RPMI7951 (cell line): ENCODE measurements at places on chromosomes 12 and 14. TPM values are rescaled to one million over a fixed set of nuclear protein-coding genes. Genes with fewer than 3 reads are reported as not detected.
A peak's percentile ranks its signal among the peaks of the same experiment; 100 is the strongest.

DNA sequence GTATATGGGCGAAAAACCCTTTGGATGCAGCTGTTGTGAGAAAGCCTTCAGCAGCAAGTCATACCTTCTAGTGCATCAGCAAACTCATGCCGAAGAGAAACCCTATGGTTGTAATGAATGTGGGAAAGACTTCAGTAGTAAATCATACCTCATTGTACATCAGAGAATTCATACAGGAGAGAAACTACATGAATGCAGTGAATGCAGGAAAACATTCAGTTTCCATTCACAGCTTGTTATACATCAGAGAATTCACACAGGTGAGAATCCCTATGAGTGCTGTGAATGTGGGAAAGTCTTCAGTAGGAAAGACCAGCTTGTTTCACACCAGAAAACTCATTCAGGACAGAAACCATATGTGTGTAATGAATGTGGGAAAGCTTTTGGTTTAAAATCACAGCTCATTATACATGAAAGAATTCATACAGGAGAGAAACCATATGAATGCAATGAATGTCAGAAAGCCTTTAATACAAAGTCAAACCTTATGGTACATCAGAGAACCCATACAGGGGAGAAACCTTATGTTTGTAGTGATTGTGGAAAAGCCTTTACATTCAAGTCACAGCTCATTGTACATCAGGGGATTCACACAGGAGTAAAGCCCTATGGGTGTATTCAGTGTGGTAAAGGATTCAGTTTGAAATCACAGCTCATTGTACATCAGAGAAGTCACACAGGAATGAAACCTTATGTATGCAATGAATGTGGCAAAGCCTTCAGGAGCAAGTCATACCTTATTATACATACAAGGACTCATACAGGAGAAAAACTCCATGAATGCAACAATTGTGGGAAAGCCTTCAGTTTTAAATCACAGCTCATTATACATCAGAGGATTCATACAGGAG, 21.4 kb downstream of the ZNF268 start:
- DNase-seq, result no peak

DNA sequence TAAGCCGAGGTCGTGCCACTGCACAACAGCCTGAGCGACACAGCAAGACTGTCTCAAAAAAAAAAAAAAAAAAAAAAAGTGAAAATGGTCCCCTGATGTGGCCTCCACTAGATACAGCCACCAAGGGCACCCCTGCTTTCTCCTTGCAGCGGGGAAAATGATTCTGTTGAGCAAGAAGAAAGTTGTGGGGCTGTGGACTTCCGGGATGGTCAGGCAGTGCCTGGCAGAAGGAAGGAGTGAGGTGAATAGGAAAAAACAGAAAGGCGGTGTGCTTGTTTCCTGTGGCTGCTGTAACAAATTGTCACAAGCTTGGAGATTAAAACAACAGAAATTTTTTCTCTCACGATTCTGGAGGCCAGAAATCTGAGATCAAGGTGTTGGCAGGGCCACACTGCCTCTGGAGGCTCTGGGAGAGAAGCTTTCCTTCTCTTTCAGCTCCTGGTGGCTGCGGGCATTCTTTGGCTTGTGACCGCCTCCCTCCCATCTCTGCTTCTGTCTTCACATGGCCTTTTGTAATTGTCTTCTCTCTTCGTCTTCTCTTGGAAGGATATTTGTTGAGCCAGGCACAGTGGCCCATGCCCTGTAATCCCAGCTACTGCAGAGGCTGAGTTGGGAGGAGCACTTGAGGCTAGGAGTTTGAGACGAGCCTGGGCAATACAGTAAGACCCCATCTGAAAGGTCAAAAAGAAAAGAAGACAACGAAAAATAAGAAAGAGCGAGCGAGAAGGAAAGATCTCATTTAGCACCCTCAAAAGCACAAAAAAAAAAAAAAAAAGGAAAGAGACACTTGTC, 116.6 kb upstream of the MED13L start:
- DNase-seq, result no peak

The LDHB gene
- total RNA-seq, result 629 and 669 TPM in 2 replicates

GRCh38 chr12:95182868-95183415, 34.3 kb downstream of the FGD6 start:
- DNase-seq, result peak; percentile 72

GRCh38 chr14:50605766-50606165, 45.8 kb downstream of the ATL1 start:
- no peak for DNase-seq

GRCh38 chr12:124901003-124901402, 13.4 kb downstream of the UBC start:
- DNase-seq, result peak; percentile 46

DNA sequence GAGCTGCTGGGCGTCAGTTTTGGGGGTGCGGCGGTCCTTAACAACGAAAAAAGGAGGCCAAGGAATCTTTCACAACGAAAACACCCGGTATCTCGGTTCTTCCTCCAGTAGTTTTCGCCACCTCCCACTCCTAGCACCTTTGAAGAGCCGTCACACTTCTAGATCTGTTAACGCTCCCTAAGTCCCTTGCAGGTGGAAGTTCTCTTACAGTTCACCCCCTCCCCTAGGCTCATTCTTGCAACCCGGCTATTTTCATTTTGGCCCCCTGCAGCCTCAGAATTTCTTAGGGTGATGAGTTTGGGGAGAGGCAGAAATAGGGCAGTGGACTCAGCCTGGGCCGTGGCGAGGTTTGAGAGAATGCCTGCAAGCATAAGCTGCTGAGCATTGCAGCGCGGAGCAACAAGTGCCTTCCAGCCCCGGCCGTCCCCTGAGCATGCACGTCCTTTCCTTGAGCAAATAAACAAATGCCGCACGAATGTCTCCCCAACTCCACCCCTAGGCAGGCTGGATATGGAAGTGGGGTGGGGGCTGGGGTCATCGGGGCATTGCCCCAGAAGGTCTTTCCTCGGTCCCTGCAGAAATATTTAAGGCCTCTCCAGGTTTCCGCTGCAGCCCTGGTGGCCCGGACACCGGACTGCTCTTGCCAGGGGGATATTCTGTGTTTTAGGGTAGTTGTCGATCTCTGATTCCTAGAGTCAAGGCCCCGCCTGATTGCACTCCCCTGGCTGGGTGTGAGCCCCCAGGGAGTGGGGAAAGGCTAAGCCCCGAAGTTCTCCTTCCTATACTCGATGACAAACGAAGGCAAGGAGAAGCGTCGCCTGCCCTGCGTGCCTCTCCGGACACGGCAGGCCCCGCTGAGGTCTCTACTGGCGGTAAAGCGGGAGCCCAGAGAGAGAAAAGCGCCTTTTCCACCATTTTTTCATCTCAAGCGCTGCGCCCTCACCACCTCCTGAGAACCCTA, 1.6 kb downstream of the RFX4 start:
- no peak for DNase-seq

DNA sequence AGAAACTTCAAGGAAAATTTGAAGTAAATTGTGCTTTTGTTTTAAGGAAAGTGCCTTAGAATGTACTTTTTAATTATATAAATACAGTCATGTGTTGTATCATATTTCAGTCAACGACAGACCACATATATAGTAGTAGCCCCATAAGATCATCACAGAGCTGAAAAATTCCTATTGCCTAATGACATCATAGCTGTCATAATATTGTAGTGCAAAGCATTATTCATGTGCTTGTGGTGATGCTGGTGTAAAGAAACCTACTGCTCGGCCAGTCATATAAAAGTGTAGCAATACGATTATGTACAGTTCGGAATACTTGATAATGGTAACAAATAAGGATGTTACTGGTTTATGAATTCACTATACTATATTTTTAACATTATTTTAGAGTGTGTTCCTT, 198.9 kb upstream of the SLC16A7 start:
- DNase-seq, result no peak

GRCh38 chr12:45464699-45465098, 248.8 kb downstream of the ANO6 start:
- no peak for DNase-seq

The BMP4 gene
- total RNA-seq, result 76.8 and 77.1 TPM in 2 replicates

The AEBP2 gene
- 6.7 and 7.3 TPM in 2 replicates for total RNA-seq

The ESPL1 gene
- 11.3 and 12.6 TPM in 2 replicates for total RNA-seq

DNA sequence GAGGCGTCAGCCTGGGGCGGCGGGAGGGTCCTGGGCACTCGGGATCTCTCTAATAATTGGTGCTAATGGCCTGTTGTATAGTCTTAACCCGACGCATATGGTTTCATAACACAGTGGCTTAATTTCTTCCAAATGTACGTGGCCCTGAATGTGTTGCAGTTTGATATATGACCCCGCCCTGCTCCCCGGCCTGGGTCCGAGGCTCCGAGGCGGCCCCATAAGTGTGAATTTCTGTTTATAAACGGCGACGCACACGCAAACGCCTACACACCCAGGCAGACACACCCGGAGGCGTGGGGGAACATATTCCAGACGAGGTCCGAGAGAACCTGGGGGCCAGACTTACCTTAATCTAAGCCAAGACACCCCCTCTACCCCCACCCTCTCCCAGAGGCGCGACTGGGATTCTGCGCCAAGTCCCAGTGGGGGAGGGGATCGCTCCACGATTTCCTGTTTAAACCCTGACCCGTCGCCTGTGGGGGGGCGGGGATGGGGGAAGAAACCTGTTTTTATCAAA, 9.7 kb upstream of the HOXC6 start:
- DNase-seq, result peak; percentile 47

GRCh38 chr12:104288635-104289274, 14.8 kb upstream of the EID3 start:
- peak; percentile 90 for DNase-seq

GRCh38 chr14:55600784-55601561, 21.0 kb downstream of the KTN1 start:
- peak; percentile 60 for DNase-seq

- no peak for DNase-seq
These were observed 44.5 kb downstream of the CHGA start for GRCh38 chr14:92967346-92967926.

- DNase-seq, result no peak
These were observed 16.7 kb downstream of the SNRNP35 start for GRCh38 chr12:123474485-123475245.

- peak; percentile 91 for DNase-seq
These were observed at the start of gene GXYLT1 for GRCh38 chr12:42144408-42145196. Gene GXYLT1, minus strand, starts transcription at chr12:42144874. Its CDS starts 228 bp downstream, at chr12:42144646.

DNA sequence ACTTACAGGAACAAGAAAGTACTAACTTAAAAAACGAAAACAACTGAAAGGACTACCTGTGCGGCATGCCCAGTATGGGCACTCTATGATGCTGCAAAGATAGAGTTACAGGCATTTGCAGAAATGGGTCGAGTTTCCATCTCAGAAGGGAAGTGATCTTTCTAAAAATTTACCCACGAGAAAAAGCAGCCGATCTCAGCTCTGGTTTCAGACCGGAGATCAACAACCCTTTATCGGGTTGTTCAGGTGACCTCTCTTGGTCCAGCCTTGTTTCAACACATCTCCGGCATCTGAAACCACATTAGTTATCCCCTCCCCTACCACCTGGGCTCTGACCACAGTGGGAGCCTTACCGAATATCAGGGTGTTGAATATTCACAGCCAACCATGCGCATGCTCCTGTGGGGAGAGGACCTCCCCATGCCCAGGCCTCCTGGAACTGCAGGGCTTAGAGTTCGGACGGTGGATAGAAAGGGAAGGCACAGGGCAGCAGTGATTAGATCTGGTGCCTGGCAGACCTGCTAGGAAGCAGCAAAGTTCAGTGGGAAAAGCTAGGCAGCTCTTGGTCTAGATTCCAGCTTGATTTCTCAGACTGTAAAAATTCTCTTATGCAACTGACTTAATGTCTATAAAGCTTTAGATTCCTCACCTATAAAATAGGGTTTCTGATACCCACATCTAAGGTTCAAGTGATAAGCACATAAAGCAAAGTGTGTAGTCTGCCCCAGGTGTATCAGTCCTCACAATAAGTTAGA, 906.0 kb downstream of the VRK1 start:
- DNase-seq, result no peak

The ANO4 gene
- 0.48 and 1.1 TPM in 2 replicates for total RNA-seq

The DAO gene
- not detected in 2 replicates for total RNA-seq

The TRIP11 gene
- 17.9 and 30.2 TPM in 2 replicates for total RNA-seq

DNA sequence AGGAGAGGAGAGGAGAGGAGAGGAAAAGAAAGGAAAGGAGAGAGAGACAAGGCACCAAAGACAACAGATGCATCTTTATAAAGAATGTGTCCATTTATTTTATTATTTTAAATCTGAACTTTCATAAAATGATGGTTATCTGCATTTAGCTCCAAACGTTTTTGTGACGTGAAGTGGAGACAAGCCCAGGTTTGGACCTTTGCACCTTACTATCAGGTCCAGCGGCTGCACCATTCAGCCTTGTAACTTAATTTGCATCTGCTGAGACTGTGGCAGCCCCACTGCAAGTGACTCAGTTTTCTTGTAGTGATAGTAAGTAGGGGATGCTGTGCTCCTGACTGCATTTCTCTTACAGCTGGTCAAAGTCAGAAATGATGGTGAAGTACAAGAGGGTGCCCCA, 130.7 kb downstream of the NTF3 start:
- DNase-seq, result no peak

DNA sequence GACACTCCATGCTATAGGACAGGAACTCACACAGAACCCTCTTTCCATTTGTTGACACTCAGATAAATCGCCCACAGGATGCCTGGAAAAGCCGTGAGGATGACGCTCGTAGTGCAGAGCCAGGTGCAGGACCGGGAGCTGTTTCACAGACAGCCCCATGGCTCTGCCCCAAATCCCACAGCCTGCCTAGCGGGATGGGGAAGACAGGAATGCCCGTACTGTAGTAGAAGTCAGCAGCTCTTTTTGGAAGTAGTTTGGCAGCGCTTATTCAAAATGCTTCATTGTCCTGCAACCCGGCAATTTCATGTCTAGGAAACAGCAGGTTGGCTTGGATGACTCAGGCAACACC, 41.6 kb downstream of the JAG2 start:
- DNase-seq, result no peak

The PRH2 gene
- total RNA-seq, result not detected in 2 replicates

DNA sequence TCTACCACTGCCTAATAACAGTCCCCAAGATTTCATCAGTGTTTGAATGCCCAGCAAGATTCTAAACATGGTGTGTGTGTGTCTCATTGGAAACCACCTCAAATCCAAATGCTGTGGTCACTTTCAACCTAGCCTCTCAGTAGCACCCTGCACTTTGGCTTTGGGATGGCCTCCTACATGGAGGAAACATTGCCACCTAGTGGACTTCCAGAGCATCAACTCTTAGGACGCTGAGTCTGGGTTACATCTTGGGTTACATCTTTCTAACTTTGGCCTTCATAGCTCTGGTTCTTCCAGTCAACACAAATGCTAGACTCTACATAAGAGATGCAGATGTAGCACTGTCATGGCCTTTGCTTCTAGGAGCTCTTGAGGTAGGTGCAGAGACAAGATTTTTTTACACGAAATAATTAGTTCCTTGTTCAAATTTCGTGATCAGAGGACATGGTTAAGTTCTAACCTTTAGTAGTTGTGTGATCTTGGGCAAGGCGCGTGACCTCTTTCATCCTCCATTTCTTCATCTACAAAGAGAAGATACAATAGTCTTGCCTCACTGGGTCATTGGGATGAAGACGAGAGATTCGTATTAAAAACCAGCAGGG, 113.5 kb upstream of the VASH1 start:
- DNase-seq, result peak; percentile 56

- no peak for DNase-seq
These were observed 7.6 kb upstream of the HOXC4 start for GRCh38 chr12:54045868-54046521.

The AJUBA gene
- total RNA-seq, result 31.0 and 35.3 TPM in 2 replicates
